CD4-positive, alpha-beta T cell treated with Interleukin-15 for 4 hours (primary cell): ENCODE measurements at places on chromosomes 7 and 10.

- no peak for DNase-seq
Measured at GRCh38 chr10:127972751-127973357, 66.0 kb downstream of the PTPRE start.

DNA sequence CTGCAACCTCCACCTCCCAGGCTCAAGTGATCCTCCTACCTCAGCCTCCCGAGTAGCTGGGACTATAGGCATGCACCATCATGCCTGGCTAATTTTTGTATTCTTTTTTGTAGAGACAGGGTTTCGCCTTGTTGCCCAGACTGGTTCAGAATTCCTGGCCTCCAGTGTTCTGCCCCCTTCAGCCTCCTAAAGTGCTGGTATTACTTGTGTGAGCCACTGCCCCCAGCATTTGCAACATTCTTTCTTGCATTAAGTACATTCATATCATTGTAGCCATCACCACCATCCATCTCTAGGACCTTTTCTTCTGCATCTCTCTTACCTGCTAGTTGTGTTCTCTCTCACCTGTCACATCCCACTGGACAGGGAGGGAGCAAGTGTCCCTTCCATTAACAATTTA lies 35.5 kb upstream of the HYAL4 start:
- no peak for DNase-seq

GRCh38 chr10:11442001-11442773 lies 169.3 kb downstream of the USP6NL start:
- no peak for DNase-seq

- peak; percentile 76 for DNase-seq
Measured at GRCh38 chr10:73875139-73875475, 752 bp upstream of the CAMK2G start.
